ENCODE measurements at places on chromosomes 12 and 14.

DNA sequence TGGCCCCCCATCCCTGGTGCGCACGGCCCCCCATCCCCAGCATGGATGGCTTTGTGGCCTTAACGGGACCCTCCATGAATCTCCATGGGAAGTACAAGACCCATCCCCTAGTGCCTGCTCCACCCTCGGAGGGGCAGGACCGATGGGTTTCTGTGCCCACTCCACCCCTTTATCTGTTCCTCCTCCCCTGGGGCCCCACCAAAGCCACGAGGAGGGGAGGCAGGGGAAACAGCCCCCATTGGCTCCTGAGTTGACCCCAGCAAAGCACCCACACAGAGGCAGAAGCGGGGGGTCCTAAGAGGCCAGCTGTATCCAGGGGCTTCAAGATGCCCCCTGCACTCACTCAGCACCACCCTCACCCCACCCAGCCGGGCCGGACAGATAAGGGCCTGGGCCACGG is 36.1 kb upstream of the TMEM179 start:
- no peak for DNase-seq

- no peak for DNase-seq
Measured at GRCh38 chr12:120822832-120823503, 81.2 kb downstream of the SPPL3 start.

DNA sequence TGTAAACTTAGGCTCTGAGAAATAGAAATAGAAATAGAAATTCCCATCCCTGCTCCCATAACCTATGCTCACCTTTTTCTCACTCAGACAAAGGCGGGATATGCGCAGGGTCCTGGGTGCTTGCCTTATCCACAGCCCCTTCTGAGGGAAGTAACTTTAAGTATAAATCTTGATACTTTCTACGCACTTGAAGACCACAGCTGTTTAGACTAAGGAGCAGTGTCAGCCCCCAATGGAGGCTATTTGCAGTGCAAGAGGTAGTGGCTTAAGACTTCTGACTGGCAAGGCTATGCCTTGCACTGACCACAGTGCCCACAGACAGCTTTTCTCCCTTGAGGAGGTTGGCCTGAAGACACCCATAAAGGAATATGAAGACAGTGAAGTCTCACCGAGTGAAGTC is 35.2 kb downstream of the ASCL1 start:
- no peak for DNase-seq

GRCh38 chr14:101665478-101666078 is 95.9 kb upstream of the PPP2R5C start:
- DNase-seq: peak; percentile 8

DNA sequence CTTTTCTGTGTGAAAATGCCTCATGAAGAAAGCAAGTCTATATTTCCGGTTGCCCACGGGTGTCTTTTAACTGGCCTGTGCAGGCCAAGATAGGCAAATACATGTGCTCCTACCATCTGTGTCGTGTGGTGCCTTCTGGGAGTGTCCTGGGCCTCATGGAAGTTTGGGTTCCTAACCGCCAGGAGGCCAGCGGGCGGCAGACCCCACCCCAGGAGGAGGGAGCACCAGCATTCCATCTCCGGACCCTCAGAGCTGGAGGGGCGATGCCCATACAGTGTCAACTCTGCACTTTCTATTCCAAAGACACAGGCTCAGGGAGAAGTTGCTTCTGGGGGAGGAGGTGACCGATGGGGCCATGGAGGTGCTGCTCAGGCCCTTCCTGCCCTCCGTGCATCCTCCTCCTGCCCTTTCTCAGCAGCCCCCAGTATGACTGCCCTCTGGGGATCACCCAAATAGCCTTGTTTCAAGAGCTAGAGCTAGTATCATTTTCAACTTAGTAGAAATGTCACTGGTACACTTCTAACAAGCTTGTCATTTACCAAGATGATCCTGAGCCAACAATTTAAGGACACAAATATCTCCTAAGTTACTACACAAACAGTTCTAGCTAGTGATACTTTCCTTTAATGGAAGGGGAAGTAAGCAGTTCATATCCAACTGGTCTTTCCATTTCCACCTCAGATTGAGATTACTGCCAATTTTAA is 17.8 kb downstream of the CCDC92 start:
- DNase-seq: no peak

- DNase-seq: no peak
Measured at GRCh38 chr14:37472906-37473305, 122.1 kb downstream of the FOXA1 start.

DNA sequence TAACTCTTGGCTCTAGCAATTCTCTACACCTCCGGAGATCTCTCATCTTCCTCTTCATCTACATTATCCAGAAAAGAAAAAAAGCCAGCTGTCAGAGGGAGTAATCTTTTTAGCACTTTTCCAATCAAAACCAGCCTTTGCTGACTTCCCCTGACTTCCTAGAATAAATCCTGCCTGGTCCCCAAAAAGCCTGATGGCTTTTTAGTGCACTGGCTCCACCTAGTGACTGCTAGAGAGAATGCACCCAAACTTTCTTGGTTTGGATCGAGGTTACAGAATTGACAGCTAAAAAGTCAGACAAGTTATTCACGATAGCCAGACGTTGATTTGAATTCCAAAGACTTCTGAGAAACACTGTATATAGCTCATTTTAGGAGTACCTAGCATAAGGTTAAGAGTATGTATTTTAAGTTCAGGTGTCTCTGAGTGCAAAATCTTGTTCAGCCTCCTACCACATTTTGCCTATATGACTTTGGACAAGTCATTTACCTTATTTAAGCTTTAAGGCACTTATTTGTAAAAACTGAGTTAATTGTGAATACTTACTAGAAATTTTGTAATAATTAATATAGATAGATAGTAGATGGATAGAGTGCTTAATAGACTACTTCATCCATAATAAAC is 185.7 kb upstream of the GRIN2B start:
- DNase-seq: peak; percentile 7

GRCh38 chr14:24093207-24093900 is 757 bp upstream of the PCK2 start:
- DNase-seq: no peak

- no peak for DNase-seq
Measured at GRCh38 chr14:101196795-101197590, 293.5 kb upstream of the RTL1 start.

DNA sequence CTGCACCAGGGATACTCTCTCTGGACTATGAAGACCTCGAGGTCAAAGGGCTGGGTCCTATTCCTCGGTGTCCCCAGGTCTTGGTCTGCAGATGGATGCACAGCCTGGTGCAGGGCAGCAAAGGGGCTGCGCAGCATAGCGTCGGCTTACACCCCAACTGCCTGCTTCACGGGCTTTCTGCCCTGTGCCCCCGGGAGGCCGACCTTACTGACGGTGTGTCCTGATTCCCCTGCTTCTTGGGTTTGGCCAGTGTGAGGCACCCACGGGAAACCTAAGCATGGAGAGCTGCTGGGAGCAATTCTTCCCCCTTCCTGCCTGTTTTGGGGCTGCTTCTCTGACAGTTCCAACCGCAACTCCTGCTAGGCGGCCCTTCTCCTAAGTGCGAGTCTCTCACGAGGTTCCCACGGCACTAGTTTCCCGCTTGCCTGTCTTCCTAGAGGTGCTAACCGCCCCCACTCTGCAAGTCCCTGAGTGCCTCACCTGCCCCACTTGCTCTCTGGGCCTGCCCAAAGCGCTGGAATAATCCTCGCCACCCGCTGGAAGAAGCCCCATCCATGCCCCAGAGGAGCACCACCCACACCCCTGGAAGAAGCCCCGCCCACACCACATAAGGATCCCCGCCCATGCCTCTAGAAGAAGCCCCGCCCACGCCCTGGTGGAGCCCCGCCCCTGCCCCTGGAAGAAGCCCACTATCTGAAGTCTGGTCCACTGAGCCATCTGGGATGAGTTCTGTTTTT is 54.0 kb downstream of the PRIMA1 start:
- DNase-seq: no peak

- no peak for DNase-seq
Measured at GRCh38 chr14:105979446-105979845, 453.1 kb downstream of the TMEM121 start.

- no peak for DNase-seq
Measured at GRCh38 chr14:94397289-94398181, 9.1 kb upstream of the SERPINA1 start.

DNA sequence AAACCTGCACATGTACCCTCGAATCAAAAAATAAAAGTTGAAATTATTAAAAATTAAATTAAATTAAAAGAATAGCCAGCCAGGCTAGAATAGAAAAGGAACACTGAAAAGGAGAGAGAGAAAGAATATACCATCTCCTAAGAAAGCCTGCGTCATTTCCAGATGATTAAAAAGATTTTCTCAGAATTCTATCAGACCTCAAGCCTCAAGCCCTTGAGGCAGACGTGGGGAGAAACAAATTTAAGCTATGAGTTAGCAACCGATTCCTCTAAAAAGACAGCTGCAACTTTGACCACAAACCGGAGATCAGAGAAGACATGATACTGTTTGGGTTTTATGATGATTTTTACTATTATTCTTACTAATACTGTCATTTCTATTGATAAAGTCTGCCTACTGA is 138.3 kb downstream of the KSR2 start:
- DNase-seq: no peak

GRCh38 chr14:62002642-62003041 is 240.4 kb downstream of the SNAPC1 start:
- no peak for DNase-seq

DNA sequence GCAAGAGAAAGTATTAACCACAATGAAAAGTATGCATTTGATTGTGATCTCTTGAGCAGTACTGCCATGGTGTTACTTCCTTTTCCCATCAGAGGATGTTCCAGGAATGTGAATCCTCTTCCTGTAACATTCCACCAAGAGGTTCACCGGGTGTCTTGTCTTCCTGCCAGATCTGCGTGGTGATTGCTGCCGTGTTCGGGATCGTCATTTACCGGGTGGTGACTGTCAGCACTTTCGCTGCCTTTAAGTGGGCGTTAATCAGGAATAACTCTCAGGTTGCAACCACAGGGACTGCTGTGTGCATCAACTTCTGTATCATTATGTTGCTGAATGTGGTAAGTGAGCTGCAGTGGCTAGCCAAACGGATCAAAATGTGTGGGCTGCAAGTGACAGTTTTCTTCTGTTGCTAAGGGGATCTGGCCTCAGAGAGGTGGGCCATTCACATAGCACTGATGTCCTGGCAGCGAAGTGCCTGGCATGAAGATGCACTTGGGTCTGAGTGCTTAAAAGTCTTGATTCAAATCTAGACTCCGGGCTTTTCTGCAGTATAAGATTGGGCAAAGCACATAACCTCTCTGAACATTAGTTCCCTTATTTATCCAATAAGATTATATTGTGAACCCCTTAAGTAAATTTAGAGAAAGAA is 123.4 kb downstream of the SLC5A8 start:
- peak; percentile 64 for DNase-seq

DNA sequence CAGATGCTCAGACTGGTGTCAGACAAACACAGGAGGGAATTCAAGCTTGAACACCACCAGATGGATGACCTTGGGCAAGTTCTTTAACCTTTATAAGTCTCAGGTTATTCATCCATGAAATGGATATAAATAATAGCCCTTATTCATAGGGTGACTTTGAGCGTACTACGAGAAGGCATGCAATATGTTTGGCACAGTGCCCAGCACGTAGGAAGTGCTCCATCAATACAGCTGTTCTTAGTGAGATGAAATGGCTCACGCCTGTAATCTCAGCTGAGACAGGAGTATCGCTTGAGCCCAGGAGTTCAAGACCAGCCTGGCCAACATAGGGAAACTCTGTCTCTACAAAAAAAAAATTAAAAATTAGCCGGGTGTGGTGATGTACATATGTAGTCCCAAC is 84.8 kb upstream of the FICD start:
- DNase-seq: no peak

DNA sequence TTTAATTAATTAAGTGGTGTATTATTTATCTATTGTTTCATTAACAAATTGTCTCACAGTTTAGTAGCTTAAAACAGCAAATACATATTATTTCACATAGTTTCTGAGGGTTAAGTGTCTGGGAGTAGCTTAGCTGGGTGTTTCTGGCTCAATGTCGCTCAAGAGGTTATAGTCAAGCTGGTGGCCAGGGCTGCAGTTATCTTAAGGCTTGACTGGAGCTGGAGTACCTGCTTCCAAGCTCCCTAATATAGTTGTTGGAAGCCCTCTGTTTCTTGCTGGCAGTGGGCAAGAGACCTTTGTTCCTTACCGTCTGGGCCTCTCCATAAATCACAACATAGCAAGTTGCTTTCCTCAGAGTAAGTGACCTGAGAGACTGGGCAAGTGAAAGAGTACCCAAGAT is 66.6 kb downstream of the RAD51B start:
- DNase-seq: no peak

DNA sequence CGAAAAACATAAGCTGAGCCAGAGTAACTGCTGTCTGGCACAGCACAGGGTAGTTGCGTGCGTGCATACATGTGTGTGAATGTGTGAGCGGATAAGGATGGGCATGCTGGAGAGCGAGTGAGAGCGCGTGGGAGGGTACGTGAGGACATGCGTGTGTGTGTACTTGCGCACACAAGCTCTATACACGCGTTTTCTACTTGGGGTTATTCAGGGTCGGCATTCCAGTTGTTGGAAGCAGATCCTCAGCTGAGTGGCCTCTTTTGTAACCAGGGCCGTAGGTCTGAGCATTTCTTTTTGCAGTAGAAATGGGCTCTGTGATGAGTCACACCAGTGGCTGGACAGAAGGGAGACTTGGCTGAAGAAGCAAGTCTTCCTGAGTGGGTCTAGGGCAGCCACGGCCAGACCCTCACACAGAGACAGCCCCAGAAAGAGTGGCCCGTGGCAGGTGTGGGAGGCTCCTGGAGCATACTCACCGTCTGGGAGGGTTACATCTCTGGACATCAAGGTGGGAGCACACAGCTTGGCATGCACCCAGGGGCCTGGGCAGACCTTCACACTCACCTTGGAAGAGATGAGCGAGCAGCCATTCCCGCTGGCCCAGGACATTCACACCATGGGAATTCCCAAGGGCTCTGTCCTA is 78.0 kb downstream of the LRRC74A start:
- peak; percentile 81 for DNase-seq

DNA sequence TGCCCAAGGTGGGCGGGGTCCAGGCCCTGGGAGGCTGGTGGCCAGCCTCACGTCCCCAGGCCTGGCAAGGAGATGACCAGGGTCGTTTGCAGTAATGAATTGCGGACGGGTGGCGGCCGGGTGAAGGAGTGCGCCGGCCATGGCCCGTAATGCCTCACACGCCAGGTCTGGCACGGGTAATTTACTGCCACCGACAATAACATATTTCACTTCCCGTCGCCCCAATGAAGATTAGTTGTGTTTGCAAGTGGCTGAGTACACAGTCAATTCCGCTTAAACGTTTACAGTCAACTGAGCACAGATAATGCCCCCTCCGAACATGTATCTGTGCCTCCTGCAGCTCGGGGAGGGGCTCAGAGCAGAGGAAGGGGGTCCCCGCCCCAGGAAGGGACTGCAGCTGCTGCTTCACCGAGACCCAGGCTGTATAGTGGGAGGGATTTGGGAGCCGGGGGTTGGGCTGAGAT is 48.3 kb downstream of the MVK start:
- DNase-seq: no peak

DNA sequence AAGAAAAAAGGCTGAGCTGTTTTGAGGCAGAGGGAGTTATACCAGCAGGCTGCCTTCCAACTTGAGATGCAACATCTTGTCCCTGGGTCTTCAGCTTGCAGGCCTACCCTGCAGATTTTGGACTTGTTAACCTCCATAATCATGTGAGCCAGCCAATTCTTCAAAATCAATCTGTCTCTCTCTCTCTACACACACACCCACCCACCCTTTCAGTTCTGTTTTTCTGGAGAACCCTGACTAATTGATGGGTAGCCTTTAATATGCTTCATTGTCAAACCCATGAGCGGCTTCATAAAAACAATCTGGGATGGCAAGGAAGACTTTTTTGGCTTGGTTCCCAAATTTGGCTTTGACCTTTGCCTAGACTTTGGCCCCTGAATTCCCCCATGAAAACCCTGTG is 113.9 kb downstream of the TMX1 start:
- DNase-seq: no peak
